ENCODE measurements at places on chromosomes 11 and 22. TPM values are rescaled to one million over a fixed set of nuclear protein-coding genes. Genes with fewer than 3 reads are reported as not detected.
A peak's percentile ranks its signal among the peaks of the same experiment; 100 is the strongest.

The ATG13 gene
- 42.1 TPM for total RNA-seq

The OR10A6 gene
- total RNA-seq: not detected

DNA sequence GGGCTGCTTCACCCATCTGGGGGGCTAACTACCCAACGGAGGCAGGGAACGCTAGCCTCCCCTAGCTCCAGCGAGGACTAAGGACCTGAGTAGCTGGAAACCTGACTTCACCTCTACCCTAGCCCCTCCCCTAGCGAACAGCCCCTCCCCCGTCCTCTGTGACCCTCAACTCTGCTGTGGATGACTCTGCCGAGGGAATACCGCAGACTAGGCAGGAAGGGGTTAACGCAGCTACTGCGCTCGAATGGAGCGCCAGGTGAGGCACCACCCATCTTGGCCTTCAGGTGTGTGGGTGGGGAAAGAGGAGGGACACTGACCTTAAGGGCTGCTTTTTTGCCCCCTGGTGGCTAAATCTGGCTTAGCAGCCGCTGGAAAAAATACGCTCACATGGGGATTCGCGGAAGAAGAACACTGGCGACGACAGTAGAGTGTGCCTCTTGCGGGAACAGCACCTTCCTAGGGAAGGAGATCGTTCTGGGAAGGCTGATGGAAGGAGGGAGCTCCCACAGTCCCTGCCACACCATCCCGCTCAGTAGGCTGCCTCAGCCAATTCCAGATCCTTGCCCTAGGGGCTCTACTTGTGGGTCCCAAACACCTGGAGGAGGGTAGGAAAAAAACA is 4.5 kb upstream of the BCL9L start:
- peak; percentile 82 for DNase-seq

GRCh38 chr11:70454197-70454767 is 56.0 kb downstream of the CTTN start:
- DNase-seq: no peak

GRCh38 chr11:86143087-86144030 is 74.5 kb upstream of the PICALM start:
- DNase-seq: peak; percentile 39

- DNase-seq: no peak
Observed at GRCh38 chr11:64843686-64844329, 645 bp downstream of the CDC42BPG start.

- no peak for DNase-seq
Observed at GRCh38 chr11:78952890-78953289, 378.2 kb upstream of the NARS2 start.
